Fibroblast of skin of right quadriceps (primary cell): ENCODE measurements at places on chromosomes 3 and 15.

GRCh38 chr3:114867359-114867758 is 279.7 kb downstream of the ZBTB20 start:
- no peak for DNase-seq

GRCh38 chr3:50519471-50520089 is 16.1 kb upstream of the CACNA2D2 start:
- DNase-seq, result peak; percentile 16

- peak; percentile 22 for DNase-seq
Measured at GRCh38 chr3:24177201-24177600, 232.1 kb downstream of the NR1D2 start.

GRCh38 chr3:100400419-100400779 is 490 bp downstream of the TOMM70 start:
- DNase-seq, result no peak
